ENCODE measurements at places on chromosomes 7 and 10.

DNA sequence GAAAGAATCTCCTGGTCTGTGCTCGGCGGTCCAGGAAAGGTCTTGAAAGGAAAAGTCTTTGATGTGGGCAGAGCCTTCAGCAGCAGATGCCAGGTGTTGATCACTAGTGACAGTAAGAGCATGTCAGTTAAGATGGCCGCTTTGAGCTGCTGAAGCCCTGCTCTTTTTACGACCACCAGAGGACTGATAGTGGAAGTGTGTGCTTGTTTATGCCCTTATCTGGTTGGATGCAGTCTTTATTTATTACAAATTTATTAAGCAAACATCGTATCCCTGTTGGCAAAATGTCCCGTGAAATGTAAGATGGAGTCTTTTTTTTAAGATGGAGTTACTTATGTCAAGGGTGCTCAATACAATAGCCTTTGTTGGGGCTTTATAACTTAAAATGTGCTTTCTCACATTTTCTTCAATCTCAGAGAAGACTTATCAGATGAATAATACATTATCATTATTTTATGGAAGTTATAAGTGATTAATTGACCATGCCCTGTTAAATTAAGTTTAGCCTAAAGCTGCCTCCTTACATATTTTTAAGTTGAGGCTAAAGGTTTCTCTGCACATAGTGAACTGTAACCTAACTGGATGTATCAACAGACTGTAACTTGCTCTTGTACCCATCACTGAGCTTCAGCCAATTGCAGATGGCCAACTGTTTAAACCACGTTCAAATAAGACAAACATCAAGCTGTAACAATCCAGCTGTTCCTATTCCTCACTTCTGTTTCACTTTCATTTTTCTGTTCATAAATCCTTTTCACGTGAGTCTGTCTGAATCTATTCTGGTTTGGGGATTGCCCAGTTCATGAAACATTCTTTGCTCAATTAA lies 97.4 kb upstream of the PIK3CG start:
- no peak for DNase-seq

GRCh38 chr10:109924967-109925620 lies 1.8 kb upstream of the XPNPEP1 start:
- no peak for DNase-seq

GRCh38 chr7:130415006-130415405 lies 25.8 kb downstream of the CEP41 start:
- DNase-seq, result no peak

DNA sequence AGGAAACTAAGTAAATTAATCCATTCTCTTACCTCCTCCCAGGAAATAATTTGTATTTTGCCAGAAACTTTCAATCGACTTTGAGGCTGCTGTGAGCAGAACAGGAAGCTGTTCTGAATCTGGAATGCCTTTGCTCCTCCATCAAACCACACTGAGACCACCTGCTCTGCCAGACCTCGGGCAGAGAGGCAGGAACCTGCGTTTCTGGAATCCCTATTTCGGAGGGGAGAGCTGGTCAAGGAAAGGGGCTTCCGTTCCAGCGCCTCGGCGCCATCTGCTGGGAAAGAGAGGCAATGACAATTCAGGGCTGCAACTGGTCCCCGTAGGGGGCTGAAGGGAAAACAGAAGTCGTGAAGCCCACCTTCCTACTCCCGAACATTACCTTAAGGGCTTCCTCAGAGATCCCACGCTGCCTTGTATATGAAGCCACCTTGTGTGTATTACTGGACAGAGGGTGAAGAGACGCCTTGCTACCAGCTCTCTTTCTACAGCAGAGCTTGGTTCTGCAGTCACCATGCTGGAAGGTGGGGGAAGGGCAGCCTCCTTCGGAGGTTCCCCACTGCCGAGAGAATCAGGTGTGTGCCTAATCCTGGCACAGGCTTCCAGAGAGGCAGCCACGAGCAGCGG lies 31.2 kb downstream of the ZNF467 start:
- peak; percentile 41 for DNase-seq

DNA sequence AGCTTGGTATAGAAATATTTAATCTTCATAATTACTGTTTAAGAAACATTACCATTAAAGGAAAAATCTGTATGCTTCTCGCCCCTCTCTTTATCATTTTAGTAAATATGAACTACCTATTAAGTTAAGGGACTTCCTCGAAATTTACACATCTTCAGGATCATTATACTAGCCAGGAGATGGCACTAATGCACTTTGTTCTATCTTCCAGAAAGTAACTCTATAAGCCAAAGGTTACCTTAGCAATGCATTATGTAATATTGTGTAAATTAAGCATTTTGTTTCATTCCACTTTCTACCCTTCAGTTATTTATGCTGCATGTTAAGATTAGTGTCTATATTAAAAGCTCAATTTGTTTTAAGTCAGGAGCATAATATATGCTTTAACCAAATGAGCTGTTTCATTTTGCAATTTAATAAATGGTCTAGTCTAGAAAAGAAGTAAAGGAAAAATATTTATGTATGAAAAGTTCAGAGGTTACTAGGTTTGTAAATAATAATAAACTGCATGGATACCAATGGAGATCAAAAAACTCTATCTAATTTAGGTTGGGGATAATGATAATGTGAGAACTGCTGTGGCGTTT lies 128.5 kb downstream of the ANKRD7 start:
- DNase-seq, result no peak

DNA sequence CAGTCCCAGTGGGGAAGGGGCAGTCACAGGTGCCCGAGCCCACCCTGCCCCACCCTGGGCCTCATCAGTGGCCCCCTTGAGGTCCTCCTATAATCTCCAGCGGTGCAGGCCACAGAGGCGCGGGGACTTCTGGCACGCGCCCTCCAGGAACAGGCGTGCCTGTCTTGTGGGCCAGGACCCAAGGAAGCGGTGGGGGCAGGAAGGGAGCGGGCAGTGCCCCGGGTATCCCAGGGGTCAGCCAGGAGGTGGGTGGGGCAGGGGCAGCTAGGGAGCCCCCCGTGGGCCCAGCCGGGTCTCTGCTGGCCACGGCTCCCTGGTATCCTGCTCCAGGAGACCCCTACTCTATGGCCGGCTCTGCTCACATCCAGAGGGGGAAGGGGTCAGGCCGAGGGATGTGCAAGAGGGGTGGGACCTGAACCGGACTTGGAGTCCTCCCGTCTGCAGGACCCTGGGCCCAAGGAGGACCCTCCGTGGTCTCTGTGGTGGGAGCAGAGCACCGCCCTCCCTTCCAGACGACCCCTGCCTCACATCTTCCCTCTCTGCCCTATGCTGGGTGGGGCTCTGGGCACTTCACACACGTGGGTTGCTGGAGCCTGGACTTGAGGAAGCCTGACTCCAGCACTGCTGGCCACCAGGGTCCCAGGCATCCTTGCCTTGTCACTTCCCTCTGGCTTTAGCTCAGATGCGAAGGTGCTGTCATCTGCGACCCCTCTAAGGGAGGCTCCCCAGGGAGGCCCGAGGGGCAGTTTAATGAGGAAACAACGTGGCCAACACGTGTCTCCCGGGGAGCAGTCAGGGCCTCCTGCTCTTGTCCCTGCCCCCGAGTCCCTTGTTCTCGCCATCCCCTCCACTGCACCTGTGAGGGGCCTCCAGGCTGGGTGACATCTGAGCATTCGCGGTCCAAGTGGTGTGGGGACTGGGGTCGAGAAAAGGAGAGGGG lies 18.3 kb upstream of the GRIFIN start:
- no peak for DNase-seq

DNA sequence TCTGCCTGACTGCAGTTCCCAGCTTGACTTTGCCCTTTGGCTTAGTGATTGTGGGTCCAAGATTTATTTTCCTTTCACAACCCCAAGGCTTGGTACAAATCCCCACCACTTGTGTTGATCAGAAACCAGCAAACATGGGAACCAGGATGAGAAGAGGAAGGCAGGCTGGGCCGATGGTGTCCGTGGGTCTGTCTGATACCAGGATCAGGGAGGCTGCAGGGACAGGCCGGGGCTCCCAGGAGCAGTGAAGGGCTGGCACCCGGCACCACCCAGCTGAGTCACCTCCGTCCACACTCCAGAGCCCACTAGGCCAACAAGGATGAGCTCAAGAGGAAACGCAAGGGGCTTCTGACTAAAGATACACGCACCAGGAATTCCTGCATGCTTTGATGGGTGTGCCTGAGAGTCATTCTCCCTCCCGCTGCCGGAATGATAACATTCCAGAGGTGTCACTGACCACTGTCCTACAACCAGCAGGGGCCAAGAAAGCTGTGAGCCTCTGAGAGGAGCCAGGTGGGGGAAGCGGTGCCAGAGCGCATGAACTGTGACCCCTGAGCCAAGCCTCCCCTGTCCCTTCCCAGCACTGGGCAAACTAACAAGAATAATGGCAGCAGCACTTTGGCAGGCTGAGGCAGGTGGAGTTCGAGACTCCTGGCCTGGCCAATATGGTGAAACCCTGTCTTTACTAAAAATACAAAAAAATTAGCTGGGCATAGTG lies 29.2 kb upstream of the PROSER2 start:
- no peak for DNase-seq

- DNase-seq, result no peak
Observed at GRCh38 chr10:125132344-125132743, 28.0 kb downstream of the CTBP2 start.

DNA sequence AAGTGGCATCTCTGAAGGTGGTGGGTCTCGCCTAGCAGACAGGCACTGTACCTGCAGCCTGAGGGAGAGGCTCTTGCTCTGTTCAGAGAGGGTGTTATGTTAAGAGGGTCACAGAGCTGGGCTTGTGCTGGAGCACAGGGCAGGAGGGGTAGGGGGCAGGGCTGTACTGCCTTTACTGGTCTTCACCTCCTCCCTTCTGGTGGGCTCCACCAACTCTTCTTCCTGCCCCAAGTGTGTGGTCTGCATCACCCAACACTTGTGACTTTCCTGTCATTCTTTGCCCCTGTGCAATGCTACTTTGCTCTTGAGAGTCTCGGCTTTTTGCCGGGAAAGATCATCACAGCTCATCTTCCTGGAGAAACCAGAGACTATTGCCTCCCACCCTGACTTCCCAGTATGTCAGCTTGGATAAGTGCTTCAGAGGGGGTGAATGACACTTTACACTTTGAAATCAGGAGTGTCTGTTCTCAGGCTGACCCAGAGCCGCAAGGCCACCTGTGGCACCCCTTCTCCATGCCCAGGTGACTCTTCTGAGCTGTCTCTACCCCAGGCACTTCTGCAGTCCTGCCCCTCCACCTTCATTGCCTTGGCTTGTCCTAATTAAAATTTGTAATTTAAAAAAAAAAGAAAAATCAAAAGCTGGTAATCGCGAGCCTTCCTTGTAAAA lies 38.4 kb upstream of the IKZF1 start:
- DNase-seq, result no peak

DNA sequence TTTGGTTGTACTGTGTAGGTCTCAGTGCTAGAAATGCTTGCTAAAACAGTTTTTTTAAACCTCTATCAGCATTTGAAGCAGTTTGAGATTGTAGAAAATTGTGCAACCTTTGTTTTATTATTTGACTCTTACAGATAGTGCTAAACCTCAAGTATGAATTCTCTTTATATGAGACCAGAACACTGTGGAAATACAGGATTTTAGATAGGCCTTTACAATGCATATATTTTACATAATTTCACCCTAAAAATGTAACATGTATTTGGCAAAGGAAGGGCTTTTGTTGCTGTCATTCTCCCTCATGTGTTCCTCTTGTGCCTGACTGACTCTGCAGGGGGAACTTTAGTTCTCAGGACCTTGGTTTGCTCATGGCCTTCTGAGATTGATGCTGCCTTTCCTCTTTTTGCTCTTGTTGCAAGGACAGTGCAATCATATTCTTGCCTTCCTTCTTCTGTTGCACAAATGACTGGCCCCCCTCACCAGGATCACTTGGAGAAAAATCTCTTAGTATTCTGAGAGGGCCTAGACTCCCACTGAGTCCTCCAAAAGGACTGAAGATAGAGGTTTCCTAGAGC lies 188.7 kb downstream of the PPP1R9A start:
- no peak for DNase-seq

- DNase-seq, result no peak
Observed at GRCh38 chr7:8629504-8629903, 196.1 kb downstream of the NXPH1 start.

DNA sequence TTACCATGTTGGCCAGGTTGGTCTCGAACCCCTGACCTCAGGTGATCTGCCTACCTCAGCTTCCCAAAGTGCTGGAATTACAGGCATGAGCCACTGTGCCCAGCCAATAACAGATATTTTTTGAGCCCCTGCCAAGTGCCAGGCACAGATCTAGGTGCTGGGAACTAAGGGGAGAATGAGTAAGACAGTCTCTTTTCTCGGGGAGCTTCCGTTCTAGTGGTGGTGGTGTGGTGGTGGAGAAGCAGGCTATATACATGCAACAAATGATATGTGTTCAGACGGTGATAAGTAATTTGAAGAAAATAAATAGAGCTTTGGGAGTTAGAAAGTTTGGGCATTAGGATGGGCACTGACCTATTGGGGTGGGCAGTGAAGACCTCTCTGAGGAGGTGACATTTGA lies 76.7 kb upstream of the VKORC1L1 start:
- DNase-seq, result no peak

DNA sequence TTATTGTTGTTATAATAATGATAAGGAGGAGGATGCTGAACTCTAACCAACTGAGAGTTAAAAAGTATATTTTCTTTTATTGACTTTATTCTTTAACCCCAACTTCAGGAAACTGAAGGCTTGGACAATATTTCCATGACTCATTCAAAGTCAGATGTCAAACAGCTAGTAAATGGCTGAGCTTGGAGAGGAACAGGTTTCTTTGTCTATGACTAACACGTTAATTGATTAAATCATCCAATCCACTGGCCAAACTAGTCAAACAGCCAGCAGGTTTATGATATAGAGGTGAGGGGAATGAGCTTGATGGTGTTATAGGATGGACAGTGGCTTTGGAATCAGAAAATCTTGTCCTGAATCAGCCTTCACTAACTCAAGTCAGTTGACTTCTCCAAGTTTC lies 119.1 kb upstream of the WDR11 start:
- DNase-seq, result no peak

DNA sequence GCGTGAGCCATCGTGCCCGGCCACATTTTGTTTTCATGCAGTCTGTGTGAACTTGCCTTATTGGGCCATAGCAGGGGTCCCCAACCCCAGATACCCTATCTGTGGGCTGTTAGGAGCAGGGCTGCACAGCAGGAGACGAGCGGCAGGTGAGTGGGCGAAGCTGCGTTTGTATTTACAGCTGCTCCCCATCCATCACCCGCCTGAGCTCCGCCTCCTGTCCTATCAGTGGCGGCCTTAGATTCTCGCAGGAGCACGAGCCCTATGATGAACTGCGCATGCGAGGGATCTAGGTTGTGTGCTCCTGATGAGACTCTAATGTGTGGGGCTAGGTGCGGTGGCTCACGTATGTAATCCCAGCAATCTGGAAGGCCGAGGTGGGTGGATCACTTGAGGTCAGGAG lies 293.9 kb downstream of the CAMK1D start:
- no peak for DNase-seq

DNA sequence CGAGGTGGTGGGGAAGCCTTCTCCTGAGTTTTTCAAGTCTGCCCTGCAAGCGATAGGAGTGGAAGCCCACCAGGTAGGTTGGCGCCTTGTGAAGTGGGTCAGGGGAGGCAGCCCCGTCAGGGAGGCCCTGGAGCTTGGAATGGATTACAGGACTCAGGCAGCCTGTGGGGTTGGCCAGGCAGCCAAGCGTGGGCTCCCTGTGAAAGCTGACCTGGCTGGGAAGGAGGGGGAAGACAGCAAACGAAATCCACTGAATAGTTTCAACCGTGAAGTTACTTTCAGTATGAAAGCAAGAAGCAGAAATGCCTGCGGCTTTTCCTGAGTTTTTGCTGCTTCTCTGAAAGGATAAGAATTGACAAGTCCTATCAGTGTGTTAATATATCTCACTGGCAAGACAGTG lies 36.4 kb downstream of the LHPP start:
- DNase-seq, result peak; percentile 47
